ENCODE measurements at places on chromosomes 1 and 21.

GRCh38 chr1:68204977-68205630 is 27.2 kb downstream of the WLS start:
- DNase-seq: no peak

DNA sequence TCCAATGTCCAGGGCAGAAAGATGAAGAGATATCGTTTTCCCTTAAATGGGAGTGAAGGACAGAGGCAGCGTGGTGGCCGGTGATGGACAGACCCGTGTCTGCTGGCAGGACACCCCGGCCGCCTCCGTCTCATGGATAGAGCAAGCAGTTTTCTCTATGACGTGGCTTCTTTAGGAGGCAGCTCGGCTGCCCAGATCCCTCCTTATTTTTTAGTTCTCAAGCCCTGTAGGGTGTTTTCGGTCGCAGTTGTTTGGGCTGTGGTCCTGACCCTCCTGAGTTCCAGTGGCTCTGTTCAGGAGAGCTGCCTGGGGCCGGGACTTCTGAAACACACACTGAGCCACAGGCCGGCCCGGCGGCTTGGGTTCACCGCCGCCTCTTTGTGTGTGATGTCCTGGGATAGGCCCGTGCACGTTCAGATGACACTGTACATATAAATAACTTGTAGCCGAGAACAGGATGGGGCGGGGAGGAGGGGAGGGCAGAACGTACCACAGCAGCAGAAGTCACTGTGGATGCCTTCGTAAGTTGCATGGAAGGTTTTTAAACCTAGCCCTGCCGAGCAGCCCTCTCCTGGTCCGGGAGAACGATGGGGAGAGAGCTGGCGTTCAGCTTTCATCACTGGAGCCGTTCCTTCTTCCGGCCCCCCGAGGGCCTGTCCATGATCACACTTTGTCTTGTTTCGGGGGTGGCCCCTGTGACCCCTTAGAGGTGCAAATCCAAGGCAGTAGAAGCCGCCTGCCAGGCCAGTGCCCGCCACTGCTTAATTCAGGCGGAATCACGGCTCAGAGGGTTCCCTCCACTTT is 65.2 kb downstream of the SIK1 start:
- DNase-seq: peak; percentile 63

- DNase-seq: no peak
Measured at GRCh38 chr21:42601656-42602055, 51.8 kb upstream of the PDE9A start.

GRCh38 chr1:190475421-190476141 is 2.1 kb downstream of the BRINP3 start:
- no peak for DNase-seq

- no peak for DNase-seq
Measured at GRCh38 chr1:210747890-210748289, 386.1 kb downstream of the KCNH1 start.

- no peak for DNase-seq
Measured at GRCh38 chr1:228511546-228512445, 24.6 kb downstream of the RNF187 start.

GRCh38 chr1:3772027-3772714 is 378 bp upstream of the SMIM1 start:
- peak; percentile 100 for DNase-seq

DNA sequence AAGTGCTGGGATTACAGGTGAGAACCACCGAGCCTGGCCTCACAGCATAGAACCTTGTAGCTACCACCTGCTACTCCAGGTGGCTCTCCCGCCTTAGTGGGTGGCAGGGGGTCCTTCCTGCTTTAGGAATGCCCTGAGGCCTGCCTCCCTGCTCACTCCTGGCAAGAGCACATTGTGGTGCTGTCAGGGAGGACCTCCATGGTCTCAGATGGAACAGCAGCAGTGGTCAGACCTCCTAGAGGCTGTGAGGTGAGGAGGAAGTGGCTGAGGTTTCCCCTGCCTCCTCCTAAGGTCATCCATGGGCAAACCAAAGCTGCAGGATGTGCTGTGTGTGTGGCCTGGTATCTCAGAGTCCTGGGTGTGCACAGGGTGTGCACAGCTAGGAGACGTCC is 6.7 kb downstream of the SOX13 start:
- DNase-seq: no peak

DNA sequence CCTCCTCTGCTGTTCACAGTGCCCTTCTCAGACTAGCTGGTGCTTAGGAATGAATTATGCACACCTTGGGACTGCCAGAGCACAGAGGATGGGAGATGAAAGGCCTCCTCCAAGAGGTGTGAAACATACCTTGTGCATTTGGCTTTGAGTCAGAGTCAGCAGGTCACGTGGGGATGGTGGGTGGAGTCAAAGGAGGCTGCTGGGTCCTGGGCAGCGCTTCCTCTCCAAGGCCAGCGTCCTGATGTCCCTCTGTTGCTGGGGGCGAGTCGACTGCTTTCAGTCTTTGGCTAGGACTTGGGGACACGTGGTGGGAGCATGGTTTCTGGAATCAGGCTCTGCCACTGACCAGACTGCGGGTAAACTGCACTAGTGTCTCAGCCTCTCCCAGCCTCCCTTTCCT is 91.2 kb downstream of the AJAP1 start:
- no peak for DNase-seq

DNA sequence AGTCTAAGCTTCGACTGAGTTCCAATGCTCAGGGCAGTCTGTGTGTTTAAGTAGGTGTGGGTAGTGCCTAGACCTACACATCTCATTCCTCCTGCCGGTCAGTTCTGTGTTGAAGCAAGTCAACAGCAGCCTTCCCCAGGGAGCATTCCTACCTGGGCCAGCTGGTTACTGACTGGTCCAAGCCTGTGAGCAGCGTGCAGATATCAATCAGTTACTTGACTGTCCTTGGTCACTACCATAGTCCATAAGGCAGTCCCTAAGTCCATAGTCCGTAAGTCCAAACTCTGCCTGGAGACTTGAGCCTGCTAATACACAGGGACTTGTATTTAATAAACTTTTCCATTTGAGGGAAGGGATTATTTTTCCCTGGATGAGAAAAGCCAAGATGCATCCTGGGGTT is 171.9 kb downstream of the PGBD5 start:
- no peak for DNase-seq
